Endothelial cell (in vitro differentiated cells): ENCODE measurements at places on chromosomes 11 and 22.

DNA sequence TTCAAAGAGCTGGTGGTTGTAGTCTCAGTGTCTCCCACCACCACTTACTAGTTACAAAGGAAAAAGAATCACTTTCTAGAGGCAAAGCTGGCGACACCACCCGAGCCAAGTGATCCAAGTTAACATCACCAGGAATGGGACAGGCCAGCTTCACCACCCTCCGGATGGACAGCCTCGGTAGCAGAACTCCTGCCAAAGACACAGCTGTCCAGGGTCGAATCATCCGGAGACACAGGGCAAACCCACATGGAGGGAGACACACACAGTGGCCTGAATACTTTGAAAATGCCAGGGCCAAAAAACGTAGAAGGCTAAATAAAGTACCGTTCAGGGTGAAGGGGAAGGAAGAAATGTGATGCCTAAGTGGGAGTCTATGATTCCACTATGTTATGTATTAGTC is 33.1 kb downstream of the KCNQ1 start:
- no peak for DNase-seq

DNA sequence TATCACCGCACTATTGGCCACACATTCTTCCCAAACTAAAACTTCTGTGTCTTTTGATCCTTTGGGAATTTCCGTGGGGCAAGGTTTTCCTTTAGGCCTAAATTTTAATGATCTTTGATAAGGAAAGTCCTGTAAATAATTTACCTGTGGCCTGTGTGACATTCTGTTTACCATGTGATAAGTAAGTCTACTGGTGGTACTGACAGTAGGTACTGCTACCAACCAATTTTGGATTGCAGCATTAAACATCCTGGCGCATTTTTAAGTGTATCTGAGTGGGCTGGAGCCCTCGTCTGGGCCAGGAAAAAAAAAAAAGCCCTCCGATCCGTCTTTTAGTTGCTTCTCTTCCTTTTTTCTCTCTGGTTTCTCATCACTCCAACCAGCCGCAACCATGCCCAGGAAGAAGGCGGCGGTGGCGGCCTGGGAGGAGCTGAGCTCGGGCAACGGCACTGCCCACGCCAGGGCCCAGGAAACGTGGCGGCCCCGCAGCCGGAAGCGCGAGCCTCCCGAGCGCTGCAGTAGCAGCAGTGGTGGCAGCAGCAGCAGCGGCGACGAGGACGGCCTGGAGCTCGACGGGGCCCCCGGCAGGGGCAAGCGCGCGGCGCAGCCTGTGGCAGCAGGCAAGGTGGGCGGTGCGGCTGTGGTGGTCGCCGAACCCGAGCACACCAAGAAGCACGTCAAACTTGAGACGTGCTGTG is 33.6 kb downstream of the ASRGL1 start:
- DNase-seq = no peak

- peak; percentile 57 for DNase-seq
Measured at GRCh38 chr11:45285930-45286632, at the start of gene SYT13. TSS of gene SYT13 (minus strand) at chr11:45286341. CDS start at chr11:45286207, 134 bp downstream.

GRCh38 chr22:48369789-48370507 is 1457.7 kb downstream of the BRD1 start:
- no peak for DNase-seq

- no peak for DNase-seq
Measured at GRCh38 chr11:75826461-75827230, 11.6 kb downstream of the UVRAG start.

GRCh38 chr11:41309716-41310115 is 149.7 kb downstream of the LRRC4C start:
- DNase-seq = no peak

GRCh38 chr11:35563484-35564244 is 38.2 kb upstream of the PAMR1 start:
- no peak for DNase-seq

DNA sequence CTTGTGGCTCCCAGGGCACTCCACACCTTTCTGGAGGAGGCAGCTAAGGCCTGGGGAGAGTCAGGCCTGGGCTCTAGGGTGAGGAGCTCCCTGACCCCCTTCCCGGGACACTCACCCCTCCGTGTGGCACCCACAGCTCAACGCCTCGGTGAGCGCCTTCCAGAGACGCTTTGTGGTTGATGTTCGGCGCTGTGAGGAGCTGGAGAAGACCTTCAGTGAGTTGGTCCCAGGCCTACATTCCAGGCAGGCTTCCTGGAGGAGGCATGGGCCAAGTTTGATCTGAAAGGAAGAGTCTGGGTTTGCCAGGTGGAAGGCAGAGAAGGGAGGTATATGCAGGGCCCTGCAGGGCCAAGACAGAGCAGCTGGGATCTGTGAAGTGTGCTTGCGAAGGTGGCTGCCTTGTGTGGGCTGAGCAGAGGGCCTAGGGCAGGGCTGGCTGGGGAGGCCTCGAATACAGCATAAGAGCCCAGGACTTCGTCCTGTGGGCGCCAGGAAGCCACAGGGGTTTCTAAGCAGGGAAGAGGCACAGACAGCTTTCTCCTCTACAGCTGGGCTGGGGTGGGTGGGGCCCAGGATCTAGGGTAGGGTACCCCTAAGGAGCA is 2.9 kb downstream of the TCIRG1 start:
- DNase-seq = no peak

DNA sequence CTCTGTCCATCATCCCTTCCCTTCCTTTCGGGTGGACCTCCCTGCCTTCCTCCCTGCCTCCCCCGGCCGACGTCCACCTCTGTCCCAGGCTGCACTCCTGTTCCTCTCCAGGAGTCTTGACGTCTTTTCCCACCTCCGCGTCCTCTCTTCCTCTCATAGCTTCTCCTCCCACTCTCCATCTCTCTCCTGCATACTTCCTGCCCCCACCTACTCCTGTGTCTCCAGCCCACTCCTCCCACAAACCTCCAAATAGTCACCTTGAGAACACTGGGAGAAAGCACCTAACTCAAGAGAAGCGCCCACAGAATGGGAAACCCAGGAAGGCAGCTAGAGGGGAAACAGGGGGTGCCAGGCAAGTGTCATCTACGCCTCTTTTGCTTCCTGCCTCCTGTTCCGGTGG is 60.8 kb downstream of the PDE2A start:
- DNase-seq = no peak

DNA sequence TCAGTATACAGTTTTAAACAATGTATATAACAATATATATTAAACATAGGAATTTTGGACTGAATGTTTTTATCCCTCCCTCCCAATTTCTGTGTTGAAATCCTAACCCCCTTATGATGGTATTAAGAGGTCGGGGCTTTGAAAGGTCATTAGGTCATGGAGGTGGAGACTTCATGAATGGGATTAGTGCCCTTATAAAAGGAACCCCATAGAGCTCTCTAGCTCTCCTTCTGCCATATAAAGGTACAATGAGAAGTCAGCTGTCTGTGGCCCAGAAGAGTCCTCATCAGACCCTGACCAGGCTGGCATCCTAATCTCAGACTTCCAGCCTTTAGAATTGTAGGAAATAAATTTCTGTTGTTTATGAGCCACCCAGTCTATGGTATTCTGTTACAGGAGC is 6.5 kb downstream of the NNMT start:
- DNase-seq = no peak

DNA sequence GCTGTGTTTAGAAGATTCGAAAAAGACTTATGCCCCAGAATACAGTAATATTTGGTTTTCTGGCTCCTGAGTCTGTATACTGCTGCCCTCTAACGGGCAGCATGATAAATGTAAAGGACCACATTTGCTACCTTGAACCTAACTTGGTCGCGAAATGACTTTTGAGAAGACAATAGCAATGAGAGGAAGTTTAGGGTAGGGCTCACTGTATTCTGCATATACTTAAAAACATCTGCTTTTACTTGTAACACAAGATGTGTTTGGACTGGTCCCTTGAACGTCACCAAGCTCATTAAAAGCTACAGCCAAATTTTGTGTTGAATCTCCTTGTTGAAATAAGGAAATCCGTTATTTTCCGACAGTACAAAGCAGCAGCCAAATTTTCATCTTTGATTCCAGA is 309.1 kb downstream of the SWAP70 start:
- peak; percentile 25 for DNase-seq

GRCh38 chr11:12045914-12046635 is 37.6 kb upstream of the DKK3 start:
- DNase-seq = no peak

- no peak for DNase-seq
Measured at GRCh38 chr11:80297858-80298632, 857.2 kb upstream of the TENM4 start.

GRCh38 chr11:64626637-64627036 is 35.6 kb downstream of the SLC22A12 start:
- DNase-seq = no peak

DNA sequence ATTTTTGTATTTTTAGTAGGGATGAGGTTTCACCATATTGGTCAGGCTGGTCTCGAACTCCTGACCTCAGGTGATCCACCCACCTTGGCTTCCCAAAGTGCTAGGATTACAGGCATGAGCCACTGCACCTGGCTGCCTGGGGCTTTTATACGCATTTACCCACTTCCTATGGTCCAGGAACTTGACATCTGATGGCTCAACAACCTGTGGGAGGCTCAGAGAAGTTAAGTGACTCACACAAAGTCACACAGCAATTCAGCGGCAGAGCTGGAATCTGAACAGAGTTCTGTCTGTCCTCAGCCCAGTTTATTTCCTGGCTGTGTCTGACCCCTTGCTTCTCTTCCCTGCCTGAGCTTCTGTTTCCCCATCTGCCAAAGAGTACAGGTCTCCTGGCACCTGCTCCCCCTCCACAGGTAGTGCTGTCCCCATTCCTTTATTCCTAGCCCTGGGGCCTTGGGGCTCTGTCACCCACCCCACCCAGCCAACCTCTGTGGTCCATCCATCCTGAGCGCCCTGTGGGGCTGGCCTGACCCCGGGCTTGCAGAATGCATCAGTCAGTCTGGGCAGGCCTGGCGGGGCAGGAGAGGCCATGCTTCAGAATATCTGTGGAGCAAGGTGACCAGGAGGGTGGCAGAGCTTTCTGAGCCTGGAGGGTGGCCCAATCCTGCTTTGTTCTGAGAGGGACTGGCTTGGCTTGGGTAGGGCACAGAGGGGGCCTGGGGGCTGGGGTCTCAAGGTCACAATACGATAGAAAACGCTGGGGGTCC is 50.6 kb downstream of the CACNA1I start:
- no peak for DNase-seq

- DNase-seq = no peak
Measured at GRCh38 chr11:69335007-69335780, 41.2 kb downstream of the MYEOV start.

- DNase-seq = no peak
Measured at GRCh38 chr22:24271386-24271854, 789 bp downstream of the SPECC1L start.

DNA sequence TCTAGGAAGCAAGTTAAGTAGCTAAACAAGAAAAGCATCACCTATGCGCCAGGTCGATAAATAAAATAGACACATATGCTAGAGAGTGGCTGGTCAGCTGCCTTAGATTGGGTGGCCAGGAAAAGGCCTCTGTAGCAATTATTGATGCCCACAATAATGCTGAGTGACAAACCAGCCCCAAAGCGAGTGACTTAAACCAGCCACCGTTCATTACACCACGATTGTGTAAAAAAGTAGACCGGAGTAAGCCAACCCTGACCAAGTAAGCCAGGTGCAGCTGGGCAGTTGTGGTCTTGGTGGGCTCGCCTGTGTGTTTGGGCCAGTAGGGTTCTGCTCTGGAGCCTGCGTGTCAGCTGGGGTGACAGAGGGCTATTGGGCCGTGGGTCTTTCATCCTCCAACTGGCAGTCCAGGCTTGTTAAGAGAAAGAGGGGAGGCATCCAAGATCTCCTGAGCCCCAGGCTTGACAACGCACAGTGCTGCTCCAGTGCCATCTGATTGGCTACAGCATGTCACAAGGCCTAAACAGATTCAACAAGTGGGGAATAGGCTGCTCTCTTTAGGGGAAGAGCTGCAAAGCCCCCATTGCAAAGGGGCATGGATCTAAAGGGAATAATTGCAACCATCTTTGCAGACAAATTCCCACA is 100.4 kb upstream of the PARVA start:
- DNase-seq = no peak

DNA sequence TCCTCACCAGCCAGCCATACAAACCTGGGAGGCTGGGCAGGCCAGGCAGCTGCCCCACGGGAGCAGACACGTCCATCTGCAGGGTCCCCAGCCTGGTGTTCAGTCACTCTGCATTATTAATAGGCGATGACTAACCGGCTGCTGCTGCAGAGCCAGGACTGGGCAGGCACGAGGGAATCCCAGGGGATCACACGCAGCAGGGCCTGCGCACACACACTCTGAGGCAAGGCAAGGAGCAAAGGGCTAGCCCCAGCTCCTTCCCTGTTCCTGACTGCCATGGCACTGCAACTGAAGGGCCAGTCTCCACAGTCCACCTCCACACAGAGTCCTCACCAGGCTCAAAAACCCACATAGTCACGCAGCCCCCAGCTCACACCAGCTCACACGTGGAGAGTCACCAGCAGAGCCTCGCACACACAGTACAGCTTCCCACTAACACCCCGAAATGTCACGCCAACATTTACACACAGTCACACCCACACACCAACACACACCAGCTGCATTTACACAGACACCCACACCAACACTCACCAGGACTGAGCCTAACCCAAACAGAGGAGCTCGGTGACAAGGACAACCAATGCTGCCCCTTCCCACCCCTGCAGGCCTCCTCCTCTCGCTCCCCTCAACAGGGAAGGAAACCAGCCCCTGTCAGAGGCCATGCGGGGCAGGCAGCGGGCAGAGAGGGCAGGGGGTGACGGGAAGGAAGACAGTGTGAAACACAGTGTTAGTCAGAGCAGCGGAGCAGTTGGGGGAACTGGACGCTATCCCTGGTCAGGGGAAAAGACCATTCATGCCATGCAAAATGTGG is 47.3 kb downstream of the NRXN2 start:
- DNase-seq = no peak

- no peak for DNase-seq
Measured at GRCh38 chr11:64056861-64057260, 21.1 kb downstream of the FLRT1 start.

- peak; percentile 81 for DNase-seq
Measured at GRCh38 chr11:67640021-67640757, 626 bp upstream of the TBX10 start.

- no peak for DNase-seq
Measured at GRCh38 chr22:24190596-24191208, 9.4 kb downstream of the SUSD2 start.
